PC-9 (cell line): ENCODE measurements at places on chromosomes 2 and 18. TPM values are rescaled to one million over a fixed set of nuclear protein-coding genes. Genes with fewer than 3 reads are reported as not detected.

CXCR1 gene
- total RNA-seq = not detected in 2 replicates

TOGARAM2 gene
- 0.44 and 0.45 TPM in 2 replicates for total RNA-seq

MOCOS gene
- 22.7 and 30.4 TPM in 2 replicates for total RNA-seq

GPR155 gene
- 0.18 and 0.79 TPM in 2 replicates for total RNA-seq

ANKRD30BL gene
- not detected in 2 replicates for total RNA-seq

AQP12B gene
- total RNA-seq = not detected in 2 replicates

GNLY gene
- not detected in 2 replicates for total RNA-seq

CTLA4 gene
- not detected in 2 replicates for total RNA-seq

POTEE gene
- 0.20 TPM in 1 of 2 replicates, not detected in the other for total RNA-seq

CERKL gene
- 1.5 and 1.6 TPM in 2 replicates for total RNA-seq

SNED1 gene
- 2.8 and 9.6 TPM in 2 replicates for total RNA-seq

C2orf78 gene
- not detected in 2 replicates for total RNA-seq

ASIC4 gene
- total RNA-seq = 0.22 and 0.30 TPM in 2 replicates

MREG gene
- 23.0 and 27.5 TPM in 2 replicates for total RNA-seq

BCL2 gene
- total RNA-seq = 2.0 TPM in 2 replicates

GPR45 gene
- not detected in 2 replicates for total RNA-seq

TRIM43 gene
- not detected in 2 replicates for total RNA-seq
